Upper lobe of right lung (tissue), 1 donor: ENCODE measurements at places on chromosomes 3 and 15. TPM values are rescaled to one million over a fixed set of nuclear protein-coding genes. Genes with fewer than 3 reads are reported as not detected.
A peak's percentile ranks its signal among the peaks of the same experiment; 100 is the strongest.

The FAIM gene
- total RNA-seq: 11.5 TPM

The GASK1A gene
- total RNA-seq: 3.9 TPM

The KBTBD13 gene
- not detected for total RNA-seq

The ZBTB38 gene
- total RNA-seq: 118 TPM

The TRAT1 gene
- total RNA-seq: 1.1 TPM

GRCh38 chr3:158249183-158249582, 139.3 kb downstream of the RSRC1 start:
- DNase-seq: no peak

DNA sequence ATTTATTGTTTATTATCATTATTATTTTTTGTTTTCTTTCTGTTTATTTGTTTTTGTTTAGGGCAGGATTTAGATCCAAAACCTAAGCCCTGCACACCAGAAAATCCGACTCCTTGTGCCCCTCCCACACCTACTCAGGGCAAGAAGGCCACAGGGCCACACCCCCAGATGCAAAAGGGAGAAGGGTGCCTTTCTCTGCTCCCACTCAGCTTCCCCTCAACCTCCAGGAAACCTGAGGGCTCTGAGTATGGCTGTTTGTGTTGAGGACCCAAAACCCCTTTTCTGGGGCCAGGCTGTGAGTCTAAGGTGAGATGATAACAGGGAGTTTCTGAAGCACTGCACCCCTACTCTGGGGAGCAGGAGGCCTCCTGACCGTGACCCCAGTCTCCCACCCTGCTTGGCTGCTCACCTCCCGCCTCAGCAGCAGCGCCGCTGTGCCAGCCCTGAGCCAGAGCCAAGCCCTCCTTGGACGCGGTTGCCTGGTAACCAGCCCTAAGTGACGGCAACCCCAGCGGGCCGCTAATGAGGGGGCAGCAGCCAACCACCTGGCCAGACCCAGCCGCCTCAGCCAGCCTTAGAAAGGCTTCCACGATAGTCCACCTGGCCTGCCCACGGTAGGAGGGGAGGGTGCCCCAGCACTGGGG, 6.4 kb upstream of the C15orf39 start:
- DNase-seq: no peak

DNA sequence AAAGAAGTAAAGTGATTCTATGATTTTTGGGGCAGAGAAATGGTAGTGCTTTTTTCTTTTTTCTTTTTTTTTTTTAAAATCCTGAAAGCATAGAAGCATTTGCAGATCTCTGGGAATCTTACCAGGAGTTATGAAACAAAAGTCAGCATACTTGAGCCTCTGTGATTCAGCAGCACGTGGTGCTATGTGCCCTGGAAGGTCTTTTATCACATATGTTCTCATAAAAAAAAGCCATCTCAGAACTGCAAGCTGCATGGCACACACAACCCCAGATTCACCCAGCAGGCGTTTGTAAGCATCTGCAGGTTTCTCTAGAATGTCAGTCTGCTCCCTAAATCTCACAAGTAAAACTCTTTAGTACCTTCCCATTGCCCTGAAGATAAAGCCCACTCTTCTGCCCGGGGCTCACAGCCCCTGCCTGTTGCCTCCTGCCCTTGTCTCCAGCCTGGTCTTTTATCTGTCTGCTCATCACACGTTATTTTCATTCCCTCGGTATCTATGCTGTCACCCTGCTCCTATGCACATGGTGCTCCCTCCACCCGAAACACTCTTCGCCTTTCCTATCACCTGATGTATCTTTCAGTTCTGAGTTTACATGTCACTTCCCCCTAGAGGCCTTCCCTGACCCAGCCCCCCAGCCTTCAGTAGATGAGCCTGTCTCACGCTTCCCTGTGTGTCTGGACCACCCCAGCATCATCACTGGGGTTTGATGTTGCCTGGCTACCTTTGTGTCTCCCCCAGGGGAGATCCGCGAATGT, 72.4 kb downstream of the CHDH start:
- no peak for DNase-seq

DNA sequence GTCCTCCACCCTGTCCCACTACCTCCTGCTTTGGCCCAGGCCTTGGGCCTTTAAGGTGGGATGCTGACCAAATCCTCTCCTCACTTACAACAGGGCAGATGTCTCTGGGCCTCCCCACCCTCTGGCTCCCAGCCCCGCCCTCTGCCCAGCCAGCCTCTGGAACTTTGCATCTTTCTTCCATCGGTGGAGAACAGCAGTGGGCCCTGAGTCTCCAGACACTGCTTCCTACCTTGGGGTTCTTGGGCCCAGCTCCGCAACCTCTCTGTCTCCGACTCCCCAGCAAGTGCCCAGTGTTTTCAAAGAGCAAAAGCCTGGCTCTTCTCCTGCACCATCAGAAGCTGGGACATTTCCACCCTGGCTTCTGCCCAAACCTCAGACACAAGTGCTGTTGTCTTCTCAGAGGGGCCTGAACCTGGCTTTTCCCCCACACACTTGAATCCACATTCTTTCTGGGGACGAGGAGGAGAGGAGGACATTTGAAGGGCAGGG, 33.1 kb downstream of the MRAS start:
- peak; percentile 57 for DNase-seq

DNA sequence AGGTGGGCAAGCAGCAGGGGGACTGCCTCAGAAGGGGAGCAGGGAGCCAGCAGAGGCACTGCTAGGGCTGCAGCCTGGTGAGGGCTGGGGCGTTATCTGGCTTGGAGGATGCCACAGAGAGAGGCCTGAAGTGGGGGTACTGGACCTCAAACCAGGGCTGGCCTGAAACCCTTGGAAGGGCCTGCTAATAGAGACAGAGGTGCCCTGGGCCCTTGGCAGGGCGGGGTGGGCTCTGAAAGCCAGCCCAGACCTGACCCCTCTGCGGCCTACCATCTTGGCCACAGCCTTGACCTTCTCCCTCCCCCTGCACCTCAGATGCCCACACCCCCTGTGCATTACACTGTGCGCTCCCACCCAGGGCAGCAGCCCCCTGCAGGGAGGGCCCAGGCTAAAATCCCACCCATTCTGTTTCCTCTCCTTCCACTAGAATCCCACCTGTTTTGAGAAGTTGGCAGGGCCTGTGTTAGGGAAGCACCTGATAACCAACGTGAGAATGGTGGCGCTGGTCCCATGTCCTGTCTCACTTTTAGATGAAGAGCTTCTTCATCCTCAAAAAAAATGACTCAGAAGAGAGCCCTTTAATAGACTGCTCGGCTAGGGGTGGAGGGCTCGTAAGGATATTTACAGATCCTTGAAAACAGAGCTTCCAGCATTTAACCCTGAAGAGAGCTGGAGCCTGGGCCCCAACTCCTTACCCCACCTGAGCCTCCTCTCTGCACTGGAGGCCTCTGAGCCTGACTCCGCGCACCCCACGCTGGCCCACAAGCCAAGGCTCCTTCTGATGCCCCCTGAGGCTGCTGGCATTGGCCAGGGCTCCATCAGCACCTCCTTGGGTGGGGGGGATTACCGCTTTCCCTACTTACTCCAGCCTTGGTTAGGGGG, 29.8 kb downstream of the LOXL1 start:
- DNase-seq: peak; percentile 35

GRCh38 chr3:65334045-65334665, 646.4 kb upstream of the ADAMTS9 start:
- DNase-seq: no peak
